ENCODE measurements at places on chromosomes 3 and 15. TPM values are rescaled to one million over a fixed set of nuclear protein-coding genes. Genes with fewer than 3 reads are reported as not detected.

DNA sequence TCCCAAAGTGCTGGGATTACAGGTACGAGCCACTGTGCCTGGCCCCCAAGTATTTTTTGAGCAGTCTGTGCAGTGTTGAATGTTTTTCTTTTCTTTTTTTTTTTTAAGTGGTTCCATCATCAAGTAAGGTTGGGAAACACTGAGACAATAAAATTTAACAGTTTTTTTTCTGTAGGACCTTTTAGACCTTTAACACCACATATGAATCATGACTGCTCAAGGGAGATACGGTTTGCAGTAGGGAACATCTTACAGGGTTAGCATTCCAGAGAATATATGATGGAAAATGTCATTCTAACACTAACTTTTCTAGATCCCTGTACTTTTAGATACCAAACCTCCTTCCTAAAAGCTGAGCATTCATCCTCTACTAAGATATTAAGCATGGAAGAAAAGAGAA lies 41.7 kb downstream of the SNX4 start:
- DNase-seq: no peak

GRCh38 chr3:152857082-152857481 lies 22.2 kb downstream of the P2RY1 start:
- no peak for DNase-seq

GRCh38 chr3:161148832-161149475 lies 43.8 kb upstream of the B3GALNT1 start:
- no peak for DNase-seq

GRCh38 chr15:40886586-40886985 lies 7.7 kb upstream of the VPS18 start:
- DNase-seq: no peak

- no peak for DNase-seq
Observed at GRCh38 chr3:39754549-39754948, 54.9 kb upstream of the MYRIP start.

- DNase-seq: no peak
Observed at GRCh38 chr15:77541421-77542181, 91.1 kb downstream of the LINGO1 start.

DNA sequence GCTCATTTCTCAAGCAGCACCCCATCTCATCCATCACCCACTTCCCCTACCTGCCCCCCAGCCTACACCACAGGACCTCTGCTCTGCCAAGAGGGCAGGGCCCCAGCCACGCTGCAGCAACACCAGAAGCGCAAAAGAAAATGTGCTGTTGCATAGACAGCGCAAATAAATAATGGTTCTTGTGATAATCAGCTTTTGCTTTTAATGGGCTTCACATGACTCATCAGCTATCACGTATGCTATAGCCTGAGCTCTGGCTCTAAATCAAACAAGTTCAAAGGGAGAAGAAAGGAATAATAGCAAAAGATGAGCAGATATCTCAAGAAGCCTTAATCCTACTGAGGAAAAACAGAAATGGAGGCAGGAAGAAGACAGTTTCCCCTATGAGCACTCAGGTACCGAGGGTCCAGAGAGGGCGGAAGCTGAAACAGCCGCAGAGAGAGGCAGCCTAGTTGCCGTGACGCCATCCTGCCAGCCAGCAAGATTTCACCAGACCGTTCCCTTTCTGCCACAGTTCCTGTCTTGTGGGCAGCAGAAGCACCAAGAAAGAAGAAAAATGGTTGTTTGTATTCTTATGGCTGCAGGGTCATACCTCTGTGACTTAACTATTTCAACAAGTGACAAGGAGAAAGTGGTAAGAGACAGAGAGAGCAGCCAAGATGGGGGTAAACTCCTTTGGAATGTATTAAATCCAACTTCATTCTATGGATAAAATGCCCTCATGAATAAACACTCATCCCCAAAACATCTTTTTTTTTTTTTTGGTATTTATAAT lies 22.0 kb downstream of the RAB27A start:
- no peak for DNase-seq

- no peak for DNase-seq
Observed at GRCh38 chr3:20080956-20081554, 40.8 kb downstream of the KAT2B start.

DNA sequence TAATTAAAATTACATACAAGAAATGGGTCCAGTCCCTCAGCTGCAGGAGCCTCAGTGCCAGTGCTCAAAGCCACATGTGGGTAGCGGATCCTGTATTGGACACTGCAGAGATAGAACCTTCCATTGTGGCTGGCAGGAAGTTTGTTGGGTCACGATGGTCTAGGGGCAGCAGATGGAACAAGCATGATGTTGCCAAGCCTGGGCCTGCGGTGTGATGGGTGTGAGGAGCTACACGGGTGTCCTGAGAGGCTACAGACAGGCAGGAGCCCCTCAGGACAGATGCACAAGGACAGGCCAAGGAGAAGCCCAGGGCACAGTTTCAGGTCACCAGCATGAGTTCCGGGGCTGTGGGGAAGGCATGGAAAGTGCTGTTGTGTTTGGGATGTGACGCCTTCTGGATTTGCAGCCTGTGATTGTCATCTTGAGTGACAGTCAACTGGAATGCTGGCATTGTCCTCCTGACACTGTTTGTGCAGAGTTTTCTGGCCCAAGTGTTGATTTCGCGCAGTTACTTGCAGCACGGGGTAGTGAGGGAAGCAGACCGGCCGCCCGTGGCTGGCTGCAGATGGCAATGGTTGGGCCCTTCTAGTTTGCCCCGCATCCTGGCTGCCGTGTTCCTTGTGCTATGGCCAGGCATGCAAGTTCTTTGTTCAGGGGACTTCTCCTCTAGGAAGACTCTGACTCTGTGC lies 177.1 kb downstream of the NSMCE3 start:
- DNase-seq: no peak

DNA sequence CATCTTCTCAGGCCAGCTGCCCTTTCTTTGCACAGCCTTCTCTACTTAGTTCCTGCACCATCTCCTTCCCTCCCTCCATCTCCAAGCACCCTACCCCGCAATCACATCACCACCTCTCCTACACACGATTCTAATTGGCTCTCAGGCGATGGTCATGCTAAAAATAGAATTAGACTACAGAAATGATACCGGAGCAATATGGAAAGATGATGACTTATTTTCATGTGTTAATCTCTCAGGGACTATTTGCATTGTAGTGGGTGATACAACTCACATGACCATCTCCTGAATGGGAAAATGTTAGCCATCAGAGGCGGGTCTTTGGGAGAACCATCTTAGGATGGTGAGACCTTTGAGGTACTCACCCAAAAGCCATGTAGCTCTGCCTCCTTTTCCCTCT lies 54.7 kb upstream of the PPARG start:
- DNase-seq: no peak

APOD gene
- 5,849 TPM for total RNA-seq

IFT122 gene
- total RNA-seq: 43.3 TPM
